Stimulated activated CD4-positive, alpha-beta T cell treated with anti-CD3 and anti-CD28 coated beads, Interleukin-1b, Interleukin-23, amount 100 ng/mL, for 24 hours (primary cell): ENCODE measurements at places on chromosomes 7 and 10.

DNA sequence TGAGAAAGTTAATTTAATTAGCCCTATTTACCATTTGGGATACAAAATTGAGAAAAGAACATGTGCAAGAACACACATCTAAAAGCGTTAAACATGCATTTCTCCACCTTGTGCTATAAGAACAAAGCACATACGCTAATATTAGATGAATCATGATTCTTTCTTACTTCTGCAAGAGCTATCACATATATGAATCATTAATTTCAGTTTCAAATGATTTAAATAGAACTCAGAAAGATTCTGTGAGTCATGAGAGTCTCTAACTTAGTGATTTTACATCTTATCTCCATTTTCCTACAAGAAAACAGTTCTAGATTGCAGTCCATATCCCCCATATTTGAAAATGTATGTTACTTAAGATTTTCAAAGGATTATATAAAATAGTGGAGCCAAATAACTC, 173.9 kb downstream of the RNLS start:
- no peak for DNase-seq

GRCh38 chr7:27554826-27555225, 107.9 kb downstream of the HIBADH start:
- DNase-seq, result no peak

DNA sequence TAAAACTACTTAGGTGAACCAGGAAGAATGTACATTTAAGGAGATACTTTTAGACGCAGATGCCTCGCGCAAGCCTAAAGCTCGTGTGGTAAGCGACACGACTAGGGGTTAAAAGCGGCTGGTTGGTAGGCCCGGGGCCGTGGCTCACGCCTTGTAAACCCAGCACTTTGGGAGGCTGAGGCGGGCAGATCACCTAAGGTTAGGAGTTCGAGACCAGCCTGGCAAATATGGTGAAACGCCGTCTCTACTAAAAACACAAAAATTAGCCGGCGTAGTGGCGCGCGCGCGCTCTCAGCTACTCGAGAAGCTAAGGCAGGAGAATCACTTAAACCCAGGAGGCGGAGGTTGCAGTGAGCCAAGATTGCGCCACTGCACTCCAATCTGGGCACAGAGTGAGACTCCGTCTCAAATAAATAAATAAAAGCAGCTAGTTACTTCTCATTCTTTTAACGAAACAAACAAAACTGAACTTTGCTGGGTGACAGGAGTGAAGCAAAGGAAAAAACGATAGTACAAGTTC, 879 bp downstream of the NUDT5 start:
- no peak for DNase-seq

- no peak for DNase-seq
Observed at GRCh38 chr10:122514045-122514840, 46.3 kb upstream of the DMBT1 start.

DNA sequence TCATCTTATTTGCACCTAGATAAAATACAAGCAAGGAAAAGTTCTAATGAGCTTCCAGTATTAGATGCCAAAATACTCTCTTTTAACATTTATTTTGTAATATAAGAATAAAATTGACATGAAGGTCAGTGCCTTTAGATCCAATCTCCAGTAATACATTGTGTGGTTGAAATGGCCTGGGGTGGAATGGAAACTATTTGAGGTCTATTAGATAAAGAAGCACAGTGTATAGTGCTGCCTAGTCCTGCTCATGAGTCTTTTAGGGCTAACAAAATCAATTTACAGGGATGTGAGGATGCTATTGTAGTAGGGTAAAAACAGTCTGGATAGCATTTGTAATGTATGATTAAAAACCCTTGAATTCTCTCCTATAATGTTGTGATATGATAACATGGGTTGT, 84.5 kb upstream of the ETV1 start:
- no peak for DNase-seq

GRCh38 chr7:28192786-28193585, 12.4 kb upstream of the JAZF1 start:
- DNase-seq, result no peak

- DNase-seq, result no peak
Observed at GRCh38 chr7:23291957-23292560, 7.1 kb upstream of the MALSU1 start.

DNA sequence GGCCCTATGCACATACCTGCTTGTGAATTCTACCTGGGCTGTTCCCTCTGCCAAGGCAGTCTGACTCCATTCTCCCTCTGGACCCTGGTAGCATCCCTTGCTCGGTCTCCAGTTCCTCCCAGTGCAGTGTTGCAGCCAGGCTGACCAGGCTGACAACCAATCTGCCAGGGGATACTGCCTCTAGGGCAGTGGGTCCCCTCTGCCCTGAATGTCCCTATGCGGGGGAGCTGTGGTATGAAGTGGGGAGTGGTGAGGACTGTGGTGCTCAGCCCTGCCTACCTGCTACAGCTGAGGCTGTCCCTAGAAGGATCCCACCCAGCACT, 48.0 kb upstream of the CAMK2B start:
- no peak for DNase-seq

DNA sequence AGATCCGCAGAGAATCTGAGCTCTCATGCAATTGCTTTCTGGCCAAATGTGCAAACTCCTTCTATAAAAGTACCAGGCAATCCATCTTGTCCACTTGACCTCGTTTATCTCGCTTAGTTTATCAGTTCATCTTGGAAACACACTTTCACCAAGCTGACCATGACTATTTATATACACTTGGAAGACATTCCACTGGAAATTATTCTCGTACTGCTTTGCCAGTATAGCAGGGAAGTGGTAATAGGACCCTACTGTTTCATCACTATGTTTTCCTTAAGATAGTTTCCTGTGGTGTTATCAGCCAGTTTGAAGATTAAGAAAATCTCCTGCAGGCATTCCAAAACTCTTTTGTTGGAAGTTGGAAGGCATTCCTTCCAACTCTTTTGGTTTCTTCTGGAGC, 115.3 kb upstream of the FAM171A1 start:
- DNase-seq, result no peak

- no peak for DNase-seq
Observed at GRCh38 chr7:44394636-44395035, 69.2 kb upstream of the CAMK2B start.

GRCh38 chr7:103637726-103638125, 191.7 kb upstream of the SLC26A5 start:
- no peak for DNase-seq
